G401 (cell line): ENCODE measurements at places on chromosomes 4 and X.

DNA sequence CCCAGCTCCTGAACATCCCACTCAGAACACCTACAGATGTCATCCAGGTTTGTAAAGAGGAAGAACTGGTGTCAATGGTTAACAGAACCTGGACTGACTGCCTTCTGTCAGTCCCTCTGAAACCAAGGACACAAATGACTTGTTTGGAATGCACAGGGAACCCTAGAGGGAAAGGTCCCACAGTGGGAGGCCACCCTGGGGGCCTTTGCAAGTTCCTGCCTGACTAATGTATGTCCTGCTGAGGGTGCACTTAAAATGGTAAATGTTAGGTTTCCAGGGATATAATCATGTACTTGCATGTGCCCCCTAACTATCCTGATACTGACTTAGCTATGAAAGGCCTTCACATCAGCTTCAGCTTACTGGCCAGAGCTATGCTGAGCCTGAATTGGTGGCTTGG, 15.0 kb upstream of the XAGE2 start:
- DNase-seq = no peak

DNA sequence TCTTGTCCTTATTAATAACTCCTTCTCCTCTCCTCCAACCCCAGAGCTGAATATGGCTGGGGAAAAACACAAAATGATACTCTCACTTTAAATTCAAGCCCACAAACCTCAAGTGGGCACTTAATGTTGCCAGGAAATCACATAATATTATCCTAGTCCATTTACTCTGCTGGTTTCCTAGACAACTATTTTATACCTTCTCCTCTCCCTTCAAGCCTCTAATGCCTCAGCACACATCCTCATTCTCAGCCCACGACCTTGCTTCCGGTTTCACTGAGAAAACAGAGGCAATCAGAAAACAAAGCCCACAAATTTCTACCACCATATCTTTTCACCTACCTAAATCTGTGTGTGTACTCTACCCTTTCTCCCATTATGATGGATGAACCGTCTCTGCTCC, 12.1 kb upstream of the CLCN5 start:
- no peak for DNase-seq

DNA sequence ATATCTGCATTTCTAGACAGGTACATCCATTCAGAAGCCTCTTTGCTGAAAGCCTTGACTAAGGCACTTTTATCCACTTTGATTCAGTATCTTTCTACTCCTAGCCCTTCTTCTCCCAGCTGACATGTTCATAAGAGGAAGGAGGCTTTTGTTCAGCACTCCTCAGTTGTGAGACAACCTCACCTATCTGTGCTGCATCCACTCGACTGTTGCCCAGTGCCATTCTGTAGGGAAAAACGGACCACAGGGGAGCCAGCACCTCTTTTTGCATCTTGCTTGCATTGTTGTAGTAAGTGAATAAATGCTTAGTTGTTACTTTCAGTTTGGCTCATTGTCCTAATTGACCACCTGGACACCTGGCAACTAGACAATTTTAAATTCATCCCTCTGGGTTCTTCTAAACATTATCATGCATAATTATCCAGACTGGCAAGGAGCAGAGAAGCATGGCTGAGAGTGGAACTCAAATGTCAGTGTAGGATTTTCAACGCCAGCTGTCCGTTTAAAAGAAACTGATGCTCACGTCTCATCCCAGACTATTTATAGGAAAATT, 83.8 kb upstream of the BOD1L1 start:
- DNase-seq = peak; percentile 81

DNA sequence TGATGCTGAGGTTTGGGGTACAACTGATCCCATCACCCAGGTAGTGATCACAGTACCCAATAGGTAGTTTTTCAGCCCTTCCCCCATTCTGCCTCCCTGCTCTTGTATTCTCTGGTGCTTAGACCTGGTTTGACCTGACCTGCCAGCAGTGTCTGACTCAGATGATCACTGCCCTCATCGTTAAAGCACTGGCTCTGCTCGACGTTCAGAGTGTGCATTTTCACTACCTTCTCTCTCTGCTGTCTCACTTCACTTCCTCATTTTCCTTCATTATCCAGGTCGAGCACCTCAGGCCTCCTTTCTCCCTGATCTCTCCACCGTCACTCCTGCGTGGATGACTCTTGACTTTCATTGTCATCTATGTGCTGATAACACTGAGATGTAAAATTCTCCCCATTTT, 83.6 kb downstream of the PARM1 start:
- no peak for DNase-seq

- DNase-seq = no peak
Measured at GRCh38 chr4:132297346-132297745, 851.7 kb upstream of the PCDH10 start.

DNA sequence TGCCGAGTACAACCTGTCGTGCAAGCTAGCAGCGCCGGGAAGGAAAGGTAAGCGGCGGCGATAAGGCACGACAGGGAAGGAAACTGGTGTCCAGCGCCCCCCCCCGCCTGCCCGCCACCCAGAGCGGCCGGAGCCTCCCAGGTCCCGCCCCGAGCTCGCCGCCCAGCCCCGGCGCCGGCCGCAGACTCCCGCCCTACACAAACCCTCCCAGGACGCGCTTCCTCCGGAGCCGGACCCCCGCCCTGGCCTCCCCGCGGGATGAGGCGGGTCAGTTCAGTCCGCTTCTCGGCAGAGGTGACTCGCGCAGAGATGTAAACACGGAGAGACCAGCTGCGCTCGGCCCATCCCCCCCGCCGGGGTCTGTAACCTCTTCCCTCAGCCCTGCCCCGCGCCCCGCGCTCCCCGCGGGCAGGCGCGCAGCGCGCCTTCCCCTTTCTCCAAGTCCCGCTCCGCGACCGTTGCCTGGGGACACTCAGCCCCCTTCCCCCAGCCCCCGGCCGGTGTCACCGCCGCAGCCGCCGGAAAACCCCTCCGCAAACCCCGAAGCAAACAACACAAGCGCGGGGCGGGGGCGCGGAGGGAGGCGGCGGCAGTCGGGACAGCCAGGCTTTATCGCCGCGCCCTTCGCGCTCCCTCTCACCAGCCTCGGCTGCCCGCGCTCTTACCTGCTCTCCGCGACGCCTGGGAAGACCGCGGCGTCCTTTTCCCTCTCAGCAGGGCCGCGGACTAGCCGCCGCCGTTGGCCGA, 543 bp downstream of the ELF2 start:
- peak; percentile 82 for DNase-seq

- no peak for DNase-seq
Measured at GRCh38 chr4:17587094-17587822, 10.3 kb downstream of the LAP3 start.

DNA sequence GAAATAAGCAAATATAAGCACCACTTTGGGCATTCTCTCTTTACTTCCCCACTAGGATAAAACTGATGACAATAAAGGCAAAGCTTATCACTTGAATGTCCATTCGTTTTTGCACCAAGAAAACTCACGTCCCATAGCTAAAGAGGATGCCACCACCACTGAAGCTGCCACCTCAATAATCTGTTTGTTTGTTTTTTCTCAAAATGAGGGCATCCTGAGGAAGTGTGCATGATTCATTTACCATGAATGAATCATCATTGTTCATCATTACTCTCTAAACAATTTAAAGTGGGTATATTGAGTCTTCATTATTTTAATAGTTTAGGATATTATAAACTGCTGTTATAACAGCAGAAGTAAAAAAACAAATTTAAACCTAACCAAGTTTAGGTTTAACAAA, 168.2 kb downstream of the DCTD start:
- no peak for DNase-seq

DNA sequence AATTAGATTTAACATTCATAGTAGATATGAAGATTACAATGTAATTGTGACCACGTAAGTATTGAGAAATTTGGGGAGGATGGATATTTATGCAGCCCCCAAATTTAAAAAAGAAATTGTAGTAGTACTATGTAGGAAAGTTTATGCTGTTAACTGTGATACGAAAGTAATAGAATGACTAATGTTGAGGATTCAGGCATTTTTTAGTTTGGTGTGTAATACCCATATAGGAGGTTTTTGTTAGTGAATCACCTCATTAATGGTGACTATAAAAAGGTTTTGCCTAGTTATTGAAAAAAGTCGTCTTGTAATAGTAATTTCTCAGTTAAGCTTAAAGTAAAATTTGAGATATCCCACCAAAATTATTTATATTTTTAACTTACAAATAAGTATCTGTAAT, 67.2 kb downstream of the SMARCAD1 start:
- DNase-seq = no peak

GRCh38 chrX:115560978-115561604, at the start of gene PLS3:
Gene PLS3 (plus strand): TSS chrX:115561174. CDS start chrX:115610251, 49,077 bp downstream.
- DNase-seq = peak; percentile 35

GRCh38 chr4:3212391-3213105, 36.4 kb upstream of the MSANTD1 start:
- no peak for DNase-seq

GRCh38 chr4:39613093-39613656, 25.5 kb downstream of the SMIM14 start:
- DNase-seq = no peak

- no peak for DNase-seq
Measured at GRCh38 chr4:102994803-102995202, 24.7 kb downstream of the SLC9B1 start.

- DNase-seq = no peak
Measured at GRCh38 chr4:153028535-153028934, 92.4 kb downstream of the FHDC1 start.

GRCh38 chr4:95317085-95317793, 231.5 kb downstream of the UNC5C start:
- peak; percentile 44 for DNase-seq

DNA sequence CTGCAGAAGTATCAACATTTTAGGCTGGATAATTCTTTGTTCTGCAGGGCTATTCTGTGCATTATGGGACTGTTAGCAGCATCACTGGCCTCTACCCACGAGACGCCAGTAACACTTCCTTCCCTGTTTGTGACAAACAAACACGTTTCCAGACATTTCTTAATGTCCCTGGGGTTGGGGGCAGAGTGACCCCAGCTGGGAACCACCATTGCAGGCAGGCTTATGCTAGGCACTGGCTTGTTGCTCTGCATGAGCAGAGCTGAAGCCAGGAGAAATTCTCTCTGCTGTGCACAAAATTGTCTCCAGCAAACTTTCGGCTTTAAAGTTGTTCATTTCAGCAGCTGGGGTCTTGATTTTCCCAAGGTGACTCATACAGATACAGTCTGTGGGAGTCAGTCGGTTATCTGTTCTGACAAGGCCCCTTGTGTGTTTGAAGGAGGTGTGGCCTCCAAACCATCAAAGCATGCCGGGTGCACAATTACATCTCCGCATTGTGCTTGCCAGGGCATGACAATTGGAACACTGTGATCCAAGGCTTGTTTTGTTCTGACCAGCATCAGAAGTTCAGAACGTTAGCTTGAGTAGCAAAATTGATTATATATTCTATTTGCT, 156.4 kb upstream of the BOD1L1 start:
- no peak for DNase-seq

GRCh38 chr4:168658751-168659150, 161.9 kb downstream of the PALLD start:
- DNase-seq = no peak
